ENCODE measurements at places on chromosomes 7 and 10.

GRCh38 chr10:97780841-97781617, 9.2 kb upstream of the SFRP5 start:
- DNase-seq, result no peak

GRCh38 chr10:77405771-77406241, 231.8 kb downstream of the KCNMA1 start:
- DNase-seq, result peak; percentile 60

- no peak for DNase-seq
These were observed 36.2 kb downstream of the CHST3 start for GRCh38 chr10:72000073-72001032.

DNA sequence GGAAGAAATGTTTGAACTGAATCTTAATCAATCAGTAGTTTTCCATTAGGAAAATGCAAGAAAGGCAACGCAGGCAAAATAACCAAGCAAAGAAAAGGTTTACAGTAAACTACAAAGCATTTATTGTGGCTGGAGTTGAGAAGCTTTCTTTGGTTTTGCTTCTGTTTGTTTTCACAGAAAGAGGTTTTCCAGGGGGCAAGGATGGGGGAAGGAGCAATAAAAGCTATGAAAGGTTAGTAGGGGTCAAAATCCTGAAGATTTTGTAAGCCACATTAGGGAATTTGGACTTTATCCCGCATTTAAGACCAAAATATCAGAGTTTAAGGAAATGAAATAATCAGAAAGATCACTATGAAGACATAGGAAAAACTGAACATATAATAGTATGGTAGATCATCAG, 51.1 kb downstream of the NT5C2 start:
- DNase-seq, result no peak

- no peak for DNase-seq
These were observed 218.7 kb downstream of the FANK1 start for GRCh38 chr10:126114884-126115555.

DNA sequence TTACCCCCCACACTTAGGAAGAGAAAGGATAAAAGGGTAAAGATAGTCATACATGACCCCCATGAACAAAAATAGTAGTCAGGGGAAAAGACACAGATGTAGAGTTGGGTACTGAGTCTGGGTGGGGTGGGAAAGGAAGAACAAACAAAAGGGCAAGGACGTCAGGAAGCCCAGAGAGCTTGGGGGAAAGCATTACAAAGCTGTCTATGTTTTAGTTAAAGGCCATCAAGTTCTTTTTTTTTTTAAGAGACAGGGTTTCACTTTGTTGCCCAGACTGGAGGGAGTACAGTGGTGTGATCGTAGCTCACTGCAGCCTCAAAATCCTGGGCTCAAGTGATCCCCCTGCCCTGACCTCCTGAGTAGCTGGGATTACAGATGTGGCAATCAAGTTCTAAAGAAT, 98.4 kb upstream of the PDLIM1 start:
- DNase-seq, result no peak

- no peak for DNase-seq
These were observed 812 bp downstream of the DOCK1 start for GRCh38 chr10:126905776-126906703.

DNA sequence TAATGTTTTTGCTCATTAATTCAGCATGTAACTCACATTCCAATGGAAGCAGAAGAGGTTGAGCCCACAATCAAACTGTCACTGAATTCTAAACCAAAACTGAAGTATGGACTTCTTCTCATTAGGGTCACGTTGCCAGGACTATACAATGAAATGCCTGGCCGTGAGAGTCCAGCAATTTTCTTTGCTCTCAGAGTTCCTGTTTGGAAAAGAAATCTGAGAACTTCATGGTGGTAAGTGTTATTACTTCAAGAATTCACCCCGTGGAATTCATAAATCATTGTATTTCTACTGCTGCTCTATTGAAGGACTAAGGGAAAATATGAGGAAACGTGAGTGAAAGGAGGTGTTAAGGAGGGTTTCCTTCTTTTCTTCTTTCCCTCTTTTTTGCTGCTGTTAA, 441.8 kb upstream of the AKR1E2 start:
- DNase-seq, result no peak

GRCh38 chr7:87448388-87448787, 27.1 kb downstream of the ABCB4 start:
- DNase-seq, result no peak

DNA sequence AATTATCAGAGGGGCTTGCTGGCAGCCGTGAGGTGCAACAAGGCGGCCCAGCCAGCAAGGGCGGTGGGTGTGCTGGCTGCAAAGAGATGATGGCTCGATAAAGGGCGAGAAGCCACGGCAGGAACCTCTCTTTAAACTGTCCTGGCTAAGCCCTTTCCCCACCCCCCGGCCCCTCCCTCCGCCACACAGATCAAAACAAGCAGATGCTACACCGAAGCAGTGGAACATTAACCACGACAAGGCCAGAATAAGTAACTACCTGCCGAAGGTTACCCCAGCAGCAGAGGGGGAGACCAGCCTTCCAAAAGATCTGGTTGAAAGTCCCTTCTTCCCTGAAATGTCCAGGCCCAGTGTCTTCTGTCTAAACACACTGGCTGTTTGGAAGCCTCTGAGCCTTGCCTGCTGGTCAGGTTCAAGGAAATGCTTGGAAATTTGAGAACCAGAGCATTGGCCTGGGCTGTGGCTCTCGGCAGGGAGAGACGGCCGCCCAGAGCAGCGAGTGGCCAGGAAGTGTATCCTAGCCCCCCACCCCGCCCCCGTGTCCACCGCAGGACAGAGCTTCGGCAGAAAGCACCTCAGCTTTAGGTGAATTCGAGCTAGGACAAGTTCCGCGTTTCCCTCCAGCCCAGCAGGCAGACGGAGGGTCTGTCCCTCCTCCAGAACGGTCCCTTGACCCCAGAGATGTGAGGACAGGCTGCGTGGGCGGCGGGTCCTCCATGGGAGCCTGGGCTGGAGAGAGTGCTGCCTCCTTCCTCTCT, 2.1 kb downstream of the FAM20C start:
- DNase-seq, result no peak

DNA sequence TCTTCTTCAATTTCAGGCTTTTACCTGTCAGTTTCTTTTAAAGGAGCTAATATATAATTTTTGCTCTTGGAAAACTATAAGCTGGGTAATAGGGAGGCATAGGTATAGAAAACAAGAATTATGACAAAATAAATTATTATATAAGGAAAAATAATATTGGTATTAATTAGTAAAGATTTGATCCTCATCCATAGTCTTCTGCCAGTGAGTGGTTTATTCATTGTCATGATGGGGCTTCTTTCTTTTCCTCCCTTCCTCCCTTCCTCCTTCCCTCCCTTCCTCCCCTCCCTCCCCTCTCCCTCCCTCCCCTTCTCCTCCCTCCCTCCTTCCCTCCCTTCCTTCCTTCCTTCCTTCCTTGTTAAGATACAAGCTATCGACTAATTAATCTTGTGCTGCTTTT, 698.6 kb downstream of the SORCS3 start:
- DNase-seq, result no peak

GRCh38 chr10:79028451-79029010, 40.2 kb upstream of the ZMIZ1 start:
- no peak for DNase-seq

DNA sequence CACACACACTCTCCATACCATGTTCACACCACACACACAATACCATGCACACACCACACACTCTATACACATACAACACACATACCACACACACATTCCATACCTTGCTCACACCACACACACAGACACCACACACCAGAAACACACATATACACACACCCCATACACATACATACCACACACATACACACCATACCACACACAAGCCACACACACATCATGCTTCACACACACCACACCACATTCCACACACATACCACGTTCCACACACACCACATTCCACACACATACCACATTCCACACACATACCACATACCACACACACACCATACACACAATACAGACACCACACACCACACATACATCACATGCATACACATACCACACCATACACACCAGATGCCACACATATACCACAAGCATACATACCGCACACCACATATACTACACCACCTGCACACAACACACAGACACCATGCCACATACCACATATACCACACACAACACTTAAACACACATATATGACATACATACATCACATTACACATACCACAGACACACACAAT, 282.7 kb downstream of the POU6F2 start:
- no peak for DNase-seq

GRCh38 chr7:10412422-10413019, 561.2 kb upstream of the PHF14 start:
- peak; percentile 85 for DNase-seq

DNA sequence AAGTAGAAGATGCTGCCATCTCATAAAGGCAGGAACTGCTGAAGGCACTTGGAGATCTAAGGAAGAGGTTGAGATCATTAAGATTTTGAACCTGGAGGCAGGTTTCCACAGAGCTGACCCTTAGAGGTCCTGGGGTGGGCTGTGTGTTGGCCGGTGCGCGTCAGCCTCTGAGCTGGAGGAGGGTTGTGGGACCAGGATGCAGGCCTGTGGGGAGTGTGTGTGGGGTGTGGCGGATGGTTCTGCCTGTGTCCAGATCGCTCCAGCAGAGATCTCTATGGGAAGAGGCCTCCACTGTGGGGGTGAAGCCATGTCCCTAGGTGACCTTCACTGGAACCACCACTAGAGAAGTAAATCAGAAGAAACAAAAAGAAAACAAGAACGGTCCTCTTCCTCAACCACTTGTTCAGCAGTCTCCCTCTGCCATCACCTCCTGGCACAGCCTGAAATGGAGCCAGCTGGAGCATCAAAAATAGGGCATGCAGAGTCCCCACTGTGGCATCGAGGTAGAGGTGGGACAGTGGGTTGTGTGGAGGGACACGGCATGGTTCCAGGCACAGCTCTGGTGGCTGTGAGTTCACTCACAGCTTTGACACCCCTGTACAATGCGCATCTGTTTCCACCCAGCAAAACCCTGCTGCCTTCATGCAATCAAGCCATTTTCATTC, 453.8 kb downstream of the TCERG1L start:
- DNase-seq, result no peak
